Eye (tissue), 1 donor: ENCODE measurements at places on chromosomes 2 and 18.
A peak's percentile ranks its signal among the peaks of the same experiment; 100 is the strongest.

- peak; percentile 70 for DNase-seq
These were observed 11.9 kb downstream of the MAL start for GRCh38 chr2:95037384-95037839.

DNA sequence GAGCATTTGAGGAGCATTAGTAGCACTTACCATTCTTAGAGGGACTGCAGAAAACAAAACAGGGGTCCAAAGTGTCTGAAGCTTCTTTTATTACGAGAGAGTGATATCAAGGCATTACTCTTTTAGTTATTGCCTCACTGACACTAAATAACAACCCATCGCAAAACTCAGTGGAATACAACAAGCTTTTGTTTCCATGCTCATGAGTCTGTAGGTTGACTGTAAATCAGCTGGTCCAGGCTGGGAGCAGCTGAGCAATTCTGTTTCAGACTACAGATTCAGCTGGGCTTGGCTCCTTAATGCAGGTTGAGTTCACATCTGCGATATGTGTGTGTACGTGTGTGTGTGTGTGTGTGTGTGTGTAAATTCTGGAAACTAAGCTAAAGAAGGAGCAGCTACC, 501.8 kb upstream of the PKDCC start:
- no peak for DNase-seq

GRCh38 chr18:8778386-8778785, 73.0 kb downstream of the MTCL1 start:
- DNase-seq = no peak

GRCh38 chr2:191637182-191638078, 40.5 kb upstream of the NABP1 start:
- no peak for DNase-seq

- DNase-seq = no peak
These were observed 170.2 kb downstream of the TPGS2 start for GRCh38 chr18:36658611-36659010.

DNA sequence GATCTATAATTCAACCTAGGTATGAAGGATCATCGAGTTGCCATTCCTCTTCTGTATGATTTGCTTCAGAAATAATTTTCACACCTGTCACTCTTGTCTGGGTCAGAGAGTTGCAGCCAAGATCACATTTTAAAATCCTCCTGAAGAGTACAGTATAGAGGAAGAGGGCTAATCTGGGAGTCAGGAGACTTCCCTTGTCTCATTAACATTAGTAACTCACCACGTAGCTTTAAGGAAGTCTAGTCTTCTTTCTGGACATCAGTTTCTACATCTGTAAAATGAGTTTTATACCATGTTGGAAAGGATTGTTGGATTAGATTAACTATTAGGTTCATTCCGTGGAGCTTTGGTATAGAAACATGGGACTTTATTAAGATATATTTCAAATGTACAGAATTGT, 109.4 kb downstream of the TDRD15 start:
- DNase-seq = no peak

- DNase-seq = no peak
These were observed 20.7 kb downstream of the FARP2 start for GRCh38 chr2:241376808-241377207.

- peak; percentile 48 for DNase-seq
These were observed 24.8 kb upstream of the PTMA start for GRCh38 chr2:231683292-231684235.

DNA sequence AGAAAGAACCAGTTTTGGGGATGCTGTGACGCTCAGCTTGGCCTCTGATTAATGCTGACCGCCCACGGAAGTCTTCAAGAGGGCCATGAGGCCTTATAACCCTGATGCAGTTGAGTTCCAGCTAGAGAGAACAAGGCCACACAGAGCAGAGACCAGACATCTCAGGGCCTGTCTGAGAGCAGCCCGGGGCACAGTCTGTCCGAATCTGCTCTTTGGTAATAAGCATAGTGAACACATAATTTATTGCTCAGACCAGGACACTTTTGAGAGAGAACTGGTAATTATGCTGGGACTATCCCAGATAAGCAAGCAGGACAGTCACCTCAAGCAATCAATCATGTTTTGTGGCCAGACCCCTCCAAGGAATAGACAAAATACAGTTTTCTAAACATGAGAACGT, 68.5 kb downstream of the STPG4 start:
- no peak for DNase-seq

DNA sequence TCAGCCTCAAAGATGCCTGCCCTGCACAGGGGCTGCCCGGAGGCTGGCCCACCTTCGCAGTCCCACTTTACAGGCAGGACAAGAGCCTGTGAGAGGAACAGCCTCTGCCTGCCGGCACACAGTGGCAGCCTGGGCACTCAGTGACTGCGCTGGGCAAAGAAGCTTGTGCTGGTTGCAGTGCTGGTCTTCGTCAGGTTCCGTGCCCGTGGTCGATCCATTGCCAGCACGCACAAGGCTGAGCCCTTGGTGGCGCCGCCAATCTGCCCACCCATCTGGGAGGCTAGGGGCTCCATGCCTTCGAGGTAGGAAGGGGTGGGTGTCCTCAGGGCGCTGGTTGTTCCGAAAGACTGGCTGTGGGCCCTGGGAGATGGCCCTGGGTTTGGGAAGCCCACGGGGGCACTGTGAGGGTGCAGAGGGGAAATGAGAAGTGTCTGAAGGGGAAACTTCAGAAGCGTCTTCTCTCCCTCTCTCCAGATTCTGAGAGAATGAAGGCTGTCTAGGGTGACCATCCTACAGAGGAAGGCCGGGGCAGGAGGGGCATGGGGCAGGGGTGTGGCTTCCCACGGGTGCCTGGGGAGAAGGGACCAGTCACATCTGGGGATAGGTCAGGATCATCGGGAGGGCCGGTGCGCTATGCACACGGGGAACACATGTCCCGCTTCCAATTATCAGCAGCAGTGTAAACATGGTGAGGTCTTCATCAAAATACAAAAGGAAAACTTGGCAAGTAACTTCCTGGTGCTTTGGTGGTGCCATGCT, 49.1 kb upstream of the HS6ST1 start:
- no peak for DNase-seq

DNA sequence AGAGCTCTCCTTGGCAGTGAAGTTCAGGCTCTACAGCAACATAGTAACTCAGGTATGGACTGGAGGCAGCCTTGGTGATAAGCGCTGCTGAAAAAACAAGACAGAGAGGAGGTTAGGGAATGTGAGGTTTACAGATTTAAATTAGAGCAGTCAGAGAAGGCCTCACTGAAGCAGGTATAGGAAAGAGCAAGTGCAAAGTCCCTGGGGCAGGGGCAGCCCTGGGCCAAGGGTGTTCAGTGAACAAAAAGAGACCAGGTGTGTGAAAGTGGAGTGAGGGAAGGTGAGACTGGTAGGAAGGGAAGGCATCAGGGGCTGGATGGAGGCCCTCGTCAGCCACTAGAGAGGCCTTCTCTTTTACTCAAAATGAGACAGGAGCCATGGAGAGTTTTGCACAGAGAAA, 89.6 kb downstream of the LAMA3 start:
- DNase-seq = no peak

DNA sequence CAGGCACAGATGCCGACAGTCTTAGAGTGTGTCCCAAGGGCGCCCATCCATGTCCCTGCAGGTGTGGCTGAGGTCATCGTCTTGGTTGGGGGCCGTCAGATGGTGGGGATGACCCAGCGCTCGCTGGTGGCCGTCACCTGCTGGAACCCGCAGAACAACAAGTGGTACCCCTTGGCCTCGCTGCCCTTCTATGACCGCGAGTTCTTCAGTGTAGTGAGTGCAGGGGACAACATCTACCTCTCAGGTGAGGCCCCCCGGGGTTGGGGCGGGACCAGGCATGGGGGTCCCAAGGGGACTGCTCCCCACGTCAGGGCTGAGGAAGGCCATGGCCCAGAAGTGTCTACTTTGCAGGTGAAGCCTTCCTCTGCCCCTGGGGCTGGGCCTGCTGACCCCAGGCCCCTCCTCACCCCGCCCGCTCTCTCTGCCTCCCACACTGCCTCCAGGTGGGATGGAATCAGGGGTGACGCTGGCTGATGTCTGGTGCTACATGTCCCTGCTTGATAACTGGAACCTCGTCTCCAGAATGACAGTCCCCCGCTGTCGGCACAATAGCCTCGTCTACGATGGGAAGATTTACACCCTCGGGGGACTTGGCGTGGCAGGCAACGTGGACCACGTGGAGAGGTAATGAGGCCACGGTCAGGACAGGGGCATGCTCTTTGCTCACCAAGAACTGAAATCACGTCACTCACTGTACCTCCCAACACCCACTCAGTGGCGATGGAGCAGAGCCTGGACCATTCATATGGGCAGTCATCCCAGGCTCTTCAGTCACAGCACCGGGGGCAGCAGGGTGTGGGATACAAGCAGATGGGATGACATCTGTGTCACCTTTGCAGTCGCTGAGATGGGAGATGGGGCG, 230.8 kb downstream of the ATAD2B start:
- no peak for DNase-seq

DNA sequence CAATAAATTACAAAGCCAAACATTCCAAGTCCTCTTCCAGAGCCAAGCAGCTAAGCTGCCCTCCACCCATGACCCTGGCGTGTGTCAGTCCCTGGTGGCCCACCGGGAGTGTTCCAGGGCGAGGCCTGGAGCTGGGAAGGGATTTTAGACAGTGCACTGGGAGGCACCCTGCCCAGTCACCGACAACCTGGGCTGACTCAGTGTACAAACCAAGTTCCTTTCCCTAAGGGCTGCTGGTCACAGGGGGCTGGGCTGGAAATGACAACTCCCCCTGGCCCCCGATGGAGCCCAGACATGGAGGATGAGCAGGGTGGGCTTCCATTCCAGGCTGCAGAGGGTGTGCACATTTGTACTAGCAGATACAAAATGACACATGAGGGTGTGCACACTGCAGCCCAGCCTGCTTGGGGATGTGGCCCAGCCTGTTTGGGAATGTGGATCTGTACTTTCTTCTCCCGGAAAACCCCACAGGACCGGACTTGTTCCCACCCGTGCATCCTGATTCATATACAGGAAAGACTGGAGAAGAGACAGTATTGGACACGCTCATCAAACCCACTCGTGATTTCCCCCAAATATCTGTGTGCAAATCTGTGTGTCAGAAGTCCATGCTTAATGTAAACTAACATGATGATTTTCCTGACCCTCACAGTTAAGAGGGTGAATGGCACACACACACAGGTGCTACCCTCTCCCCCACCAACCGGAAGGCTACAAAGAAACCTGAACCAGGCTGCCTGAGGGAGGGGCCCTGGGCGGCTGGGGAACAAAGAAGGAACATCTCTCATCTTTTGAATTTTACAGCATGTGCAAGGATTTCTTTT, 58.9 kb downstream of the NDUFA10 start:
- no peak for DNase-seq

DNA sequence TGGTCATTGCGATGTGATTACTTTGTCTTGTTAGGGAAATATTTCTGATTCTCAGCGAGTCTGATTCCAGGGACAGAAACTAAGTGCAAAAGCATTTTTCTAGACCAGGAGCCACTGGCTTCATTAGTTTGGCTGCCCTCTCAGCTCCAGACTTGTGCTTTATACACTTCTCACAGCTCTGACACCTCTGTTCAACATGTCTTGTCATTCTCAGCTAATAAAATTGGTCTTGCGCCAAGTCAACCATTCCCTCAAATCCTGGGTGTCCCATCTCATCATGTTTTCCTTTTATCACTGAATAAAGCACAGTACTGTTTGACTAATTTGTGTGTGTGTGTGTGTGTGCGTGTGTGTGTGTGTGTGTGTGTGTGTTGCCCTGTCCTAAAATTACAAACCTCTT, 215.5 kb upstream of the EPHA4 start:
- DNase-seq = peak; percentile 55

DNA sequence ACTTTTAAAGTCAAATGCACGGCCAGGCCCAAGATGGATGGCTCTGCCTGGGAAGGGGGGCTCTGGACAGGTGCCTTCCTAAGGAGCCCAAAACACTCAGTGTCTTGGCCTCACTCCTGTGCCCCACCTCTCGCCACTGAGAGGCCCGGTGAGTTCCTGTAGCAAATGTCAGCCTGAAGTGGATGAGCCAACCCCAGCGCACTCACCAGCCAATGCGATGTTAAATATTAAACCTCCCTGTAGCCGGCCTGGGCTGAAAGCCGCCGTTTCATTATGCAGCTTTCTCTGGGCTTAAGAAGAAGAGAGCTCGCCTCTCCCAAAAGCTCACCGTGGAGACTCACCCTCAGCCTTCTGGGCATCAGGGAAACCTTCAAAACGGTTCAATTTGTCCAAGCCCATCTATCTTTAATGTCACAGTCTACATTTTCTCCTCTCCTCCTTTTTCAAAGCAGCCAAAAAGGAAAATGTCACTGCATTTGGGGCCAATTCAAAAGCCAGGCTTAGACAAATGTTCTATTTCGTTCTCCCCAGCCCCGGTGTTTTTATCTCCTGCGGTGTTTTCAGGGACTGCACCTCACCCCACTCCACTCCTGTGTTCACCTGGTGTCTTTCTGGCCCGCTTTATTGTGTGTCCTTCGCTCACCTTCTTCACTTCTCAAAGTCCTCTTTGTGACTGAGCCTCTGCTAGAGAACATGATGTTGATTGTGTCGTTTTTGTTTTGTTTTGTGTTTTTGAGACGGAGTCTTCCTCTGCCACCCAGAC, 124.0 kb downstream of the NRP2 start:
- DNase-seq = no peak

DNA sequence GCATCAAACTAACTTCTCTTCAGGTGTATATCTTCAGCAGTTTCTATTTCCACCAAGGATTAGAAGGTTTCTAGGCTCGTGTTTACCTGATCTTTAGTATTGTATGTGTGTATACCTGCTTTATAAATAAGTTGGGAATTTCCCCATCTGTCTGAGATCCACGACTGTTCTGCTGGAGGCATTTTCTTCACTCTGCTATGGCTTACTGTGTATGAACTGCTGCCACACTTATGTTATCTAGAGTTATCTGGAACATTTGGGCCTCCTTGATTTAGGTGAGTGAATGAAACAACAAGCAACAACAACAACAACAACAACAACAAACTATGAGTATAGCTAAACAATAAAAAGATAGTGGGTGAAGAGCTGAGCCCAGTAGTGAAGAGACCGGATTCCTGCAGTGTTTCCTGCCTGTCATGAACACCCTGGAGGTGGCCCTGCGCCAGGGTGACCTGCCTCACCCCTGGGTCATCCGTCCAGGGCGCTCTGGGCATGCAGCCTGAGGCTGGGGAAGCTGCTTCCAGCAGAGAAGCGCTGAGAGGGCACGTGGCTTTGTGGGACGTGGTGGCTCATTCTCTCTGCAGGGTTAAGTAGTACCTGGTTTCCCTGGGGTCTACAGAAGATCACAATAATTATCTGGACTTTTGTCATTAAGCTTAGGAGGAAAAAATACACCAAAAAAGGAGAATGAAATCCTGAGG, 56.1 kb upstream of the GATA6 start:
- DNase-seq = no peak

GRCh38 chr2:85706063-85706462, 11.9 kb downstream of the GNLY start:
- DNase-seq = no peak

- DNase-seq = peak; percentile 89
These were observed at the start of gene ATOH8 for GRCh38 chr2:85753525-85754312. ATOH8 (plus strand) TSS chr2:85753991; CDS start chr2:85754190, 199 bp downstream.

GRCh38 chr2:112924360-112924759, 13.4 kb downstream of the IL37 start:
- DNase-seq = no peak

GRCh38 chr2:25232248-25232825, 64.0 kb upstream of the POMC start:
- no peak for DNase-seq
